CD4-positive, alpha-beta T cell treated with Interleukin-6 for 4 hours (primary cell): ENCODE measurements at places on chromosomes 1 and 21.
A peak's percentile ranks its signal among the peaks of the same experiment; 100 is the strongest.

GRCh38 chr1:177432897-177433296 lies 262.1 kb downstream of the BRINP2 start:
- no peak for DNase-seq

DNA sequence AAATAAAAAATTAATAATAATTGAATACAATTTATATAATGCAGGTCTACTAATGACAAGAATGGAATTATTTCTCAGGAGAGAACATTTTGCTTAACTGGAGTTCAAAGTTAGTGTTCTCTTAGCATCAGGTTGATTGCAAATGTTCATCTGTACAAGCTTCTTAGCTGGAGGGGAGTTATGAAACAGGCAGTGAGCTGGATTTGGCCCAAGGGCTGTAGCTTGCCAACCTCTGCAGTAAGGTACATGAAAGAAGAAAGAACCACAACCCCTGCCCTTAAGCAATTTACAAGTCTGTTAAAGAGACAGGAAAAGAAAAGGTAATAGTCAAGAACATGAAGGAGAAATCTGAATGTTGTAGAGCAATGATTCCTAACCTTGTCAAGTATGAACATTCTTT lies 17.0 kb downstream of the LPGAT1 start:
- DNase-seq: no peak

GRCh38 chr1:97864615-97865014 lies 56.2 kb downstream of the DPYD start:
- no peak for DNase-seq

DNA sequence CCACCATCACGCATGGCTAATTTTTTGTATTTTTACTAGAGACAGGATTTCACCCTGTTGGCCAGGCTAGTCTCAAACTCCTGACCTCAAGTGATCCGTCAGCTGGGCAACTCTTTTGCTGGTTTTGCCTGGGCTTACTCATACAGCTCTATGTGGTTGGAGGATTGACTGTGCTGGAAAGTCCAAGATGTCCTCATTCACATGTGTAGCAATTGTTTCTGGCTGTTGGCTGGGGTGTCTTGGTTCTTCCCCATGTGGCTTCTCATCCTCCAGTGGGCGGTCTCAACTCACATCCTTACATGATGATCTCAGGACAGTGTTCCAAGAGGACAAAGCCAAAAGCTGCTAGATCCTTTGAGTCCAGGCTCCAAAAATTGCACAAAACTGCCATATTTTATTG lies 53.3 kb downstream of the TEX35 start:
- no peak for DNase-seq

GRCh38 chr1:96521994-96522760 lies 199.4 kb upstream of the PTBP2 start:
- DNase-seq: no peak

DNA sequence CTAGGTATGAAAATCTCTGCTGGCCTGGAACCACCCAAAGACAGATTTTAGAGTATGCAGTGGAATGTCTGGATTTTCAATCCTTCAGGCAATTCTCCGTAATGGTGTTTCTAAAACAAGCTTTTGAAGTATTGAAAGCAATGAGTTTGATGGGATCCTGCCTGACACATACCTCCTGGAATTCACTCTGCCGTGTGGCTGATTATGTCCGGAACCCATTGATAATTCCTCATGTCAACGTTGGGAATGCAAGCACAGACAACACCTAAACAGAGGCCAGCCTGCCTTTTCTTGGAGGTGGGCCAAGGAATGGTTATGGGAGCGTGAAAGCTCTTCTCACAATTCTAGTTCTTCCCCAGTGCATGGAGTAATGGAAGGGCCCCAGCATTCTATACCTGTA lies 168.9 kb upstream of the HMCN1 start:
- DNase-seq: no peak

DNA sequence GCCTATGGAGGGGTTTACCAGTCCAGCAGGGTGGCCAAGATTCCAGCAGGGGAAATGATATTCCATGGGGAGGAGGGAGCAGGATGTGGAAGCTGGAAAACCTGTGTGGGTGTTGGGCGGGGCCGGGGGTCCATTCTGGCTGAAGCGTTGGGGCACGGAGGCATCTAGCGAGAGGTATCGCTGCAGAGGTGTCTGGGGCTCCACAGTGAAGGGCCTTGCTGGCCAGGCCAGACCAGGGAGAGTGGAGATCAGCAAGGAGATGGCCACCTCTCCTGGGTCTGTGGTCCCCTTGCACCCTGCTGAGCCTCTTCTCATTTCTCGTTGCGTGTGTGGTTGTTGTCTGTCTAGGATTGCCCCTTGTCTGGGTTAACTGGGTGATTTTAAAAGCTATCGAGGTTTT lies 6.2 kb downstream of the COQ8A start:
- DNase-seq: no peak

GRCh38 chr1:40438391-40439015 lies 11.8 kb upstream of the ZFP69B start:
- peak; percentile 45 for DNase-seq

DNA sequence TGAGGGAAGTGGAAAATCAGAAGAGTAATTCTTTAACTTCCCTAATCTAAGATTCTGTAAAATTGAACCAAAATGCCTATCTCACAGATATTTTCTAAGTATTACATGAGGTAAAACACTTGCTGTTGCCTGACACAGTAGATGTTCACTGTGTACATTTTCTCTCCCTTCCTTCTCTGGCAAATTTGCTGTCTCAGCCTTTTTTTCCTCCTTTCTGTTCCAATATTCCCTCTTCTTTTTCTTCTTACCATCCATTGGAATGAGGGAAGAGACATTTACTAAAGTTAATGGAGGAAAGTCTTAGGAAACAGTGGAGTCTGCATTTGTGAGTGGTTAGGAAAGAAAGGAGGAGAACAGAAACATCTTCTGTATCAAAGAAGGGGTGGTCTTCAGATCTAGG lies 239.9 kb downstream of the ZP4 start:
- no peak for DNase-seq

DNA sequence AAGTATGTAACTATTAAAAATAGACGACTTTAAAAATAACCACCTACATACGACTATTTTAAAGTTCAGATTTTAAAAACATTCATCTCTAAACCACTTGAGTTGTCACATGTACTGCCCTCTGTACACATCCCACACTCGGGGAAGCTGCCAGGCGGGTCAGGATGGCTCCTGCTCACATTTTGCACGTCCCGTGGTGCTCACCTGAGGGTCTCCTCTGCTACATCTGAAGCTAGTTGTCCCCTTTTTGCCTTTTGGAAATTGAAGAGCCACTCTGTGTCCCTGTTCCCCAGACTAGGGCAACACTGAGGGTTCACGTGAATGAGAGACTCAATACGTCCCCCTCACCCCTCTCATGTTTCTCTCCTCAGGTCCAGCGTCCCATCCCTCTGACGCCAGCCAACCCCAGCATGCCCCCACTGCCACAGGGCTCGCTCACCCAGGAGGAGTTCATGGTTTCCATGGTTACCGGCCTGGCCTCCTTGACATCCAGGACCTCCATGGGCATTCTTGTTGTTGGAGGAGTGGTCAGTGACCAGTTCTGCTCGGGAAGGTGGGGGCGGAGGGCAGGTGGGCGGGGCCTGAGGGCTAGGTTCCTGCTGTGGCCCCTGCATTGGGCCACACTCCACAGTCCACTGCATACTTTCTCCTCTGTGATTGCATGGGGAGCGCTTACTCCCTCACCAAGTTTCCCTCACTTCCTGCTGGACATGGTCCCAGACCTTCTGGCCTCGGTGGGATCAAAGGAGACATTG lies 13.0 kb upstream of the MIIP start:
- DNase-seq: no peak

GRCh38 chr1:86259390-86259789 lies 102.8 kb upstream of the COL24A1 start:
- no peak for DNase-seq

DNA sequence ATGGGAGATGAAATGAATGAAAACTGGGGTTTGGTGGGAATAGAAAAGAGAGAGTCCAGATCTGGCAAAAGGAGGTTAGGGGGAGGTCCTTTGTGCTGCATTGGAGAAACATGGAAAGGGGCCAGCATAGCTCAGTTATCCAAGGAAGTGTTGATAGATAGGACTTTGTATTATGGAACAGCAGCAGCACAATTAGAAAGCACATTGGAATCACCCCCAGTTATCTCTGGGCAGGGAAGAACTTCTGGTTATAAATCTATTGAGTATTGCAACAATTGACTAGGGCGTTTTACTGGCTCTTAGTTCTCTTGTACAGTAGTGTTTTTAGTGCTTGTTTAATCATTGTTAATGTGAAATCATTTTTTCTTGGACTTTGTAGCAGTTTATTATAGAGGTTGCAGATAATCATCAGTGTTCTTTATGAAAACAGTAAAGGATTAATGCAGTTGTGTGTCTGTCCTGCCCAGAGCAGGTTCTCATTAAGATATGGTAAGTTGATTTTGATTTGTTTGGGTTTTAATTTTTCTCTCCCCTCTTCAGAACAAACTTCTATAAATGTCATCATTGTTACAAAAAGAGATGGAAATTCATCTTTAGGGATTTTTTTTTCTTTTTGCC lies 76.6 kb downstream of the NR5A2 start:
- no peak for DNase-seq

DNA sequence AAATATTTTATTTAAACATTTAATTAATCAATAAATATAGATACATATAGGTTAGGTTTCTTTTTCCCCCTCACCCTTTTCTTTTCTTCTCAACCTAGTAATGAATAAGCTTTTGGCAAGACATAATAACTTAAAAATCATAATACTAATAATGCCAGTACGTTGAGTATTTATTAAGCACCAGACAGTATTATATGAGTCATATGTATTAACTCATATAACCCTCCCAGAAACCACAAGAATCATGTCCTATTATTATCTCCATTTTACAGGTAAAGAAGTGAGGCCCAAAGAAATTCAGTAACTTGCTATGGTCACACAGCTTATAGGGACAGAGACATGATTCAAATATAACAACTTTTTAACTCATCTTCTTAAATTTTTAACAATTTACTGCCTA lies 834.5 kb upstream of the ADGRL2 start:
- no peak for DNase-seq

DNA sequence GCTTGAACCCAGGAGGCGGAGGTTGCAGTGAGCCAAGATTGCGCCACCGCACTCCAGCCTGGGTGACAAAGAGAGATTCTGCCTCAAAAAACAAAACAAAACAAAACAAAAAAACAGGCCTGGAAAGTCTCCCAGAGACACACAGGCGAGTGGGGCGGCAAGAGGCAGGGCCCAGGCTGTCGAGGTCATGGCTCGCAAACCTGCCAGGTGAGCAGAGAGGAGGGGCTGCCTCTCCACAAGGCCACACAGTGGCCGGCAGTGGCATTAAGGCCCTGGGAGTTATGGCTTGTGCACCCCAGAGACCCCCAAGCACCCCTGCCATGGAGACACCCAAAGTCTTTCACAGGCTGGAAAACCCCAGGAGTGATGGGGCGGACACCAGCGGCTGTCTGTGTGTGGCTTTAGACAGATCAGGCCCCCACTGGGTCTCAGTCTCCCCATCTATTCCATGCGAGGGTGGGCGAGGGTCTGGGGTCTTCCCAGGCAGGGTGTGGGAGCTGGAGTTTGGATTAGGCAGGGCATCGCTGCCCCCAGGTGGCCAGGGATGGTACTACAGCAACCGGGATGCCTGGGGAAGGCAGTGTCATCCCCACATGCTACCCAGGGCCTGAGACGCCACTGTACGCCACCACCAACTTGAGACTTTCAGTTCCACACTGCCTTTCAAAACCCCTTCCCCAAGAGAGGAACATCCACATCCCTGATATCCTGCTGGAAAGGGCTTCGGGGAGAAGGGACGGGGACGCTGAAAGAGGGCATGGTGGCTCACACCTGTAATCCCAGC lies 7.3 kb upstream of the CTRC start:
- peak; percentile 80 for DNase-seq

DNA sequence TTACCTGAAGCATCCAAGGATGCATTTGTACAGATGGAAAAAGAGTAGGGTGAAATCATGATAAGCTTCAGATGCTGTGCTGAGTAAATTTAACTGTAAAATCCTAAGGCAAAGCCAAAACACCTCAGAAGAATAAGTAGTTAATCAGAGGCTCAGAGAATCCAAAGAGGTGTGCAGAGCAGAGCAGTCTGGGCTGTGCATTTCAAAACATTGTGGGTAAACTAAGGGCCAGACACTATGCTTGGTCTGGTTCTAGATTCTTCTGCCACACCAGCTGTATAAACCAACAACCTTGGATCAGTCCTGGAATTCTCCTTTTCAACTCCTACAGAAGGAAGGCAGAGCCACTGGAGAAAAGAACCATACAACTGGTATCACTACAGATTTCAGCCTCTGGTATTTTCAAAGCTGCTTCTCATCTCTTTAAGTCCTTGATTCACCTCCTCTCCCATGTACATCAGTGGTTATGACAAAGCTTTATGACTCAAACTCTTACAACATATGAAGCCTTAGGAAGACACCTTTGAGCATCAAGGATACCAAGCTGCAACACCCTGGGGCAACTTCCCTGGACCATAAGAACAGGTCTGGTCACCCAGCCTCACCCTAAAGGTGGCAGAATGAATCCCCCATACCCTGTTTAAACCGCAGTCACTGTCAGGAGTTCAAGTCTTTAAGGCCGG lies 11.6 kb upstream of the HIPK1 start:
- no peak for DNase-seq

DNA sequence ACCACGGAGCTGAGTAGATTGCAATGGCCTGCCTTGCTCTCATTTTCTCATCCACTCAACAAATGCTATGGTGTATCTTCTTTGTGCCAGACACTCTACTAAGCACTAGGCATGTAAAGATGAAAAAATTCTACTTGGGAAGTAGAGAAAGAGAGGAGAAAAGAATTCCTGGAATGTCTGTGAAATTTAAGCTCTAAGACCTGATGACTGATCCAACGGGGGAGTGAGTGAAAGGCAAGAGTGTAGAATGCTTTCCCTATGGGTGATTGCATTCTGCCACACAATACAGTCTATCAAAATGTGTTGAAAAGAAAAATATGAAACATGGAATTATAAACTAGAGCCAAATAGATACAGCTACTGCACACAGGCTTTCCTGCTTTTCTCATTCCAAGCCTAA lies 82.3 kb downstream of the CYYR1 start:
- DNase-seq: no peak

- no peak for DNase-seq
Measured at GRCh38 chr1:176056312-176056711, 150.8 kb downstream of the COP1 start.

- DNase-seq: no peak
Measured at GRCh38 chr1:35524106-35524505, 33.1 kb downstream of the KIAA0319L start.

- DNase-seq: no peak
Measured at GRCh38 chr1:170854677-170855076, 80.7 kb upstream of the MROH9 start.

- DNase-seq: no peak
Measured at GRCh38 chr1:23914921-23915320, 1.8 kb upstream of the CNR2 start.
